ENCODE measurements at places on chromosomes 5 and 9.
A peak's percentile ranks its signal among the peaks of the same experiment; 100 is the strongest.

GRCh38 chr5:135977375-135977928 is 22.7 kb upstream of the LECT2 start:
- peak; percentile 56 for DNase-seq

GRCh38 chr5:42668254-42668653 is 88.4 kb upstream of the CCDC152 start:
- DNase-seq = no peak

GRCh38 chr9:35108946-35109575 is 6.1 kb upstream of the STOML2 start:
- no peak for DNase-seq

- DNase-seq = no peak
Observed at GRCh38 chr5:143217804-143218160, 185.7 kb downstream of the NR3C1 start.

- no peak for DNase-seq
Observed at GRCh38 chr5:57335092-57335660, 147.4 kb downstream of the ACTBL2 start.

DNA sequence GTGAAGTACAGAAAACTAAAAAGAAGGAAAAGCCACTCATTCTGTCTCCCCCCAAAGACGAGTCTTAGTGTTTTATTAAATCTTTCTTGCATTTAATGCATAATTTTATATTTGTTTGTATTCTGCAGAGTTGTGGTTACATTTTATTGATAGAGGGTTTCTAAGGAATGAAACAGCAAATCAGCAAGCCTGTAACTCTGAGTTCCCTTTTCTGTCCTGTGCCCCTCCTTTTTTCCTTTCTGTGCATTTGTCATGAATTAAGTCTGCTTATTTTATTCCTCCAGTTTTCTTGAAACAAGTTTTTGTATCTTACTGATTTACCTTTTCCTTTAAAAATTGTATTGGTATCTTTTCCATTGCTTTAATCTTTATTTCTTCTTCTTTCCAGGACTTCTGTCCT is 132.8 kb downstream of the MUSK start:
- no peak for DNase-seq

GRCh38 chr5:107422494-107422893 is 248.2 kb downstream of the EFNA5 start:
- no peak for DNase-seq

- peak; percentile 48 for DNase-seq
Observed at GRCh38 chr9:127979333-127980059, 1.3 kb downstream of the EEIG1 start.

DNA sequence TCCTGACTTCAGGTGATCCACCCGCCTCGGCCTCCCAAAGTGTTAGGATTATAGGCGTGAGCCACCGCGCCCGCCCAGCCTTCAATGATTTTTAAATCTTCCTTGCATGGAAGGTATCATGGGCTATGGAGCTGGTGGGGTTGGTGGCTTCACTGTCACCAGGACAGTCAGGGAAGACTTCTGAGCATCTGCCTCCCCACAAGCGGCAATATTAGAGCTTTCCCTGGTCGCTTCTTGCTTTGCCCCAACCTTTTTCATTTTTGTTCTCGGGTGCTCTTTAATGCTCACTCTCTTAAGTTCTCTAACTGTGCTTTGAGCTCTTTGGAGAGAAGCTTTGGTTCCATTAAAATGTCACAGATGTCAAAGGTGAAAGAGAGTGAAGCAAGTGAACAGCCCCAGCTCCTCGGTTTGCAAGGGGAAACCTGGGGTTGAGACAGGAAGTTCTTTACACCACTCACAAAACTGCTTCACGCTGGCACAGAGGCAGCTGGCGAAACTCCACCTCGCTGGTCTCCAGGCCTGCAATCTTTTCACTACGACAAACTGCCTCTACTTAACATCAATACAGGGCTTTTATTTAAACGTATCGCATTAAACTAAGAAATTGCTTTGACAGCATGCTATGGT is 142.5 kb upstream of the RETREG1 start:
- DNase-seq = no peak

GRCh38 chr5:125870256-125870655 is 553.0 kb upstream of the GRAMD2B start:
- no peak for DNase-seq

- DNase-seq = no peak
Observed at GRCh38 chr9:69452110-69452782, 127.2 kb downstream of the ENTREP1 start.

GRCh38 chr5:115033861-115034260 is 135.8 kb downstream of the TRIM36 start:
- no peak for DNase-seq

DNA sequence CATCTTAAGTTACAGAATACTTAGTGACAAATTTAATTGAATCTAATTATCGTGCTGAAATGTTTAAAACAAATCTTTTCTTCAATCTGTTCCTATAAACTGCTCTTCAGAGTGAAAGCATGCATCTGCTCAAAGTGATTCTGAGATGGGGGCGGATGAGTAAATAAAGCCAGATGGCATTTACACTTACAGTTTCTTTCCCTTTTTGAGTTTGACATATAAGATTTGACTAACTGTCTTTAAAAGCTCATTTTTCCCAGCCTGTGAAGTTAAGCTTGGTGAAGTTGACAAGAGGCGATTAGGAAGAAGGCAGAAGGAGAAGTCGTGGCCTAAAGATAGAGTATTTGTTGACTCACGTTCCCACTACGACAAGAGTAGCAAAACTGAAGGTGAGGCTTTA is 137.4 kb downstream of the LPAR1 start:
- DNase-seq = no peak

DNA sequence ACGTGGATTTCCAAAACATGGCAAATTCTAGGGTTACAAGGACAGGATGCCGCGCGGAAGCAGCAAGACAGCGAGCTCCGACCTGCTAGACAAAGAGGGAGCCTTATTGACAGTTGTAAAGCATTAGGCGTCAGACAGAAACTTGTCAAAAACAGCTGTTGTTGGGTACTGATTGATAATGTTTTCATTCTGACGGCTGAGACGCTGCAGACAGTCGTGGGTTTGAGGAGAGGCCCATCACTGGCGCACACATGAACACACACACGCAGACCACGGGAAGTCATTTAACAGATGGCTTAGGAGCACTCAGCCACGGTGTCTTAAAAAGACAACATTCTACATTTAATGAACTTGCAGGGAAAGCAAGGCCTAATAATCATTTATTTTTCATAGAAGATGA is 324.0 kb downstream of the NDUFS4 start:
- DNase-seq = no peak

DNA sequence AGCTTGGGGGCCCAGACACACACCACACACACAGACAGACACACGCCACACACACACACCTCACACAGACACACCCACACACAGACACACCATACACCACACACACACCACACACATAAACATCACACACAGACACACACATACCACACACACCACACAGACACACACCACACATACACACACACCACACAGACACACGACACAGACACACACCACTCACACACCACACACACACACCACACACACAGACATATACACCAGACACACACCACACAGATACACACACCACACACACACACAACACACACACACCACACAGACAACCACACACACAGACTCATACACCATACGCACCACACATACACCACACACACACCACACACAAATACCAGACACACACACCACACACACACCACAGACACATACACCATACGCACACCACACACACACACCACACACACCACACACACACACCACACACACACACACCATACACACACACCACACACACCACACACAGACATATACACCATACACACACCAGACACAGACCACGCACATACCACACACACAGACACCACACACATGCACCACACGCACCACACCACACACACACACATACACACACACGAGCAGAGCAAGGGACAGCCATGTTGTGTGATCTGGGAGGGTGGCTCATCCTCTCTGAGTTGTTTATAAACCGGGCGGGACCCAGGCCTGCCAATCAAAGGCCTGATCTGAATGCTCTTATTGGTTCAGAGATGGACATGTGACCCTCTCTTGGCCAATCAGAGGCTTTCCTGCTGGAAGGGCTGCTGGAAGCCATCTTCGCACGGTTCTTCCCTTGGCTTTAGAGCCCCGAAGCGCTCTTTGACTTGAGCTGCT is 148.3 kb downstream of the GAPVD1 start:
- no peak for DNase-seq

- DNase-seq = no peak
Observed at GRCh38 chr5:108345541-108346171, 36.2 kb downstream of the FBXL17 start.

DNA sequence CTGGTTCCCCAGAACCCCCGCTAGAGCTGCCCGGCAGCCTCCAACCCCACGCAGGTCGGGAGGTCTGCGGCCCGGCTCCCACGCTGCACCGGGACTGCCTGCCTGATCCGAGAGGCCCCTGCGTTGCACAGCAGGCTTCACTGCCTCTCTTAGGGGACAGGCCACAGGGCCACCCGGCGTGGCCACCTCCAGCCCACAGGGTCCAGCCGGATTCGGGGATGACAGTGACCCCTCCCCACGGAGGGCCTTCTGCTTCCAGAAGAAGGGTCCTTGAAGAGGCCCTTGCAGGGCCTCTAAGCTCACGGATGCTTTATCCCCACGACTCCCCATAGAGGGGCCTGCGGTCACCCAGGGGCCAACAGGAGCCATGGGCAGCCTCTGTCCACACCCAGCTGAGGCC is 66.1 kb upstream of the PPP1R26 start:
- DNase-seq = no peak

DNA sequence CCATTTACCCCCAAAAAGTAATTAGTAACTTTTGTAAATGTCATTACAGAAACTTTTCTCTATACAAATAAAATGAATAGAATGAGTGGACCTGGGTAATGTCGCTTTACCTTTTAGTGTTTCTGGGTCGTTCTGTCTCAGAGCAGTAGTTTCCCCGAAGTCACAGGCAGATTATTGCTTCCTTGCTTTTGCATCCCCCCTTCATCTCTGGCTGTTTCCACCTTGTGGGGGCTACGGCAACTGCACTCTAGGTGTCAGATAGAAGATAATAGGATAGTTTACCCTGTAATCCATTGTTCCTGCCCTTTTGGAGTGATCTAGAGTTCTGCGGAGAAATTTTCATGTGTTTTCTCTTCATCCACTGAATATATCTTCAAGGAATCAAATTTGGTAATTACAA is 68.7 kb downstream of the PRR16 start:
- DNase-seq = no peak

- no peak for DNase-seq
Observed at GRCh38 chr9:137913771-137914767, 36.5 kb downstream of the CACNA1B start.

DNA sequence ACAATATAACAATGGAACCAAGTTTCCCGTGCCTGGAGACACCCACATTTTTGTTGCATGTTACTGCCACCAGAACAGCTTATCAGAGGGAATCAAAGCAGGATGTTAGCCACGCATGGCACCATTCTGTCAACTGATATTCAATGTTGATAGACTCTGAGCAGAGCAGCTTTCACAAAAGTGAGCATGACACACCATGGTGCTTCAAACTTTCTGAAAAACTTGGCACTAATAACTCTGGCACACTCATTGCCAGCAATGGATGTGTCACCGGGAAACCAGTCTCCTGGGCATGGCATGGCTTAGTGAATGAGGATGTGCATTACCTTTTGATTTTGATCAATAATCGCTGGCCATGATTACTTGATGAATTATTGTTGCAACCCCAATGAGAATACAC is 19.7 kb downstream of the NIPSNAP3B start:
- no peak for DNase-seq

- DNase-seq = no peak
Observed at GRCh38 chr9:89774858-89775370, 170.1 kb downstream of the GADD45G start.

- DNase-seq = no peak
Observed at GRCh38 chr9:114525513-114525912, 20.2 kb upstream of the WHRN start.

DNA sequence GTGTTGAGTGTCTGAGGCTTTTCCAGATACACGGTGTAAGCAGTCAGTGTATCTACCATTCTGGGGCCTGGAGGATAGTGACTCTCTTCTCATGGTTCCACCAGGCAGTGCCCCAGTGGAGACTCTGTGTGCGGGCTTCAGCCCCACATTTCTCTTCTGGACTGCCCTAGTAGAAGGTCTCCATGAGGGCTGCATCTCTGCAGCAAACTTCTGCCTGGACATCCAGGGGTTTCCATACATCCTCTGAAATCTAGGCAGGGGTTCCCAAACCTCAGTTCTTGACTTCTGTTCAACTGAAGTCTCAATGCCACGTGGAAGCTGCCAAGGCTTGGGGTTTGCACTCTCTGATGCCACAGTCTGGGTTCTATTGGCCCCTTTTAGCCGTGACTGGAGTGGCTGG is 256.6 kb upstream of the ITGA1 start:
- no peak for DNase-seq

GRCh38 chr5:151154931-151155774 is 2.4 kb downstream of the ANXA6 start:
- no peak for DNase-seq

- DNase-seq = no peak
Observed at GRCh38 chr5:137621306-137621705, 114.6 kb downstream of the KLHL3 start.

- no peak for DNase-seq
Observed at GRCh38 chr9:13083366-13083765, 196.1 kb downstream of the MPDZ start.

DNA sequence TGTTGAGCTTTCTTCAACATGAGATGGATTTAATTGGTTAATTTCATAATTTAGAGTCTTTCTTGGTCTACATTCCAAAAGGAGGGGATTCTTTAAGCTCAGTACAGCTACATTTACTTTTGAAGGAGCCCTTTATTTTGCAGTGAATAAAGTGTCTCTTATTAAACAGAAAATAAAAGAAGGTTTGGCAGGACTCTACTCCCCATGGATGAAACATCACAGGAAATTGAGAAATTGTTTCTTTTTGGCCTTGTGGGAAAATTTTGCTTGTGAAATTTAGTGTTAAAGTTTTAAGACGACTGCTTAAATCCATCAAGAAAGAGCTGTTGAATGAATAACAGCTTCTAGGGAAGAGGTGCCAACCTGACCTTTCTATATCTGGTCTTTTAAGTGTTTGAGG is 187.7 kb downstream of the NTRK2 start:
- DNase-seq = no peak

DNA sequence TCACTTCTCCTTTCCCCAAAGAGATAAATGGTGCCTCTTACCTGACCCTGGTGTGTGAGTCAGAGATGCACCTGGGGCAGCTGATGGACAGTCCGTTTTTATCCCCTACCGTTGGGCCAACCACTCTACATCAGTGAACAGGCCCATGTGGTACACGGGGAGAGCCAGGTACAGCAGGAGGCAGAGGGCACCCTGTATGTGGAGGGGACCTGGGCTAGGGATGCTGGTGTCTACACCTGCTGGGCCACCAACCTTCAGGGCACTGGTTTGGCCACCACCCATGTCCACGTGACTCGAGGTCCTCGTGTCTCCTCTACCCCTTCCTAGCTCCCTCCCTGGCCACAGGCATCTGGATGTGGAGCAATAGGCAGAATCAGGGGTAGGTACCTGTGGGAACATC is 22.7 kb upstream of the ANXA6 start:
- no peak for DNase-seq

- DNase-seq = no peak
Observed at GRCh38 chr5:132831095-132831860, 831 bp upstream of the SHROOM1 start.

- DNase-seq = no peak
Observed at GRCh38 chr5:157159209-157159751, 6.8 kb downstream of the GARIN3 start.

Data from heart right ventricle (tissue), 16 donors.